ENCODE measurements at places on chromosomes 3 and 15.

DNA sequence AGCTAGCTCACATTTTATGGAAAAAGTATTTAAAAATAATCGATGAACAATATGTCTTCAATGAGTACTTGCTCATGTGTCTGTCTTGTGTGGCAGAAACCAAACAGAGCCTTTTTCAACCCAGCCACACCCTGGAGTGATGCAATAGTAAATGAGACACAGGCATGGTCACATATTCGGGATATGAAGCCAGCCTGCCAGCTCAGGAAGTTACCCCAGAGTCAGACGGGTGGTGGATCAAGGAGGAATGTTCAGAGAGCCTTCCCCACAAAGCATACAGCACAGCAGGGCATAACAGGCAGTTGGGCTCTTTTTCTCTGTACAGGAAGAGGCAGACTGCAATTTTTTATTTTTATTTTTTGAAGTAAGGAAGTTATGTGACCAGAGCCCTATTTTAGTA, 27.3 kb downstream of the LARP6 start:
- DNase-seq, result no peak

DNA sequence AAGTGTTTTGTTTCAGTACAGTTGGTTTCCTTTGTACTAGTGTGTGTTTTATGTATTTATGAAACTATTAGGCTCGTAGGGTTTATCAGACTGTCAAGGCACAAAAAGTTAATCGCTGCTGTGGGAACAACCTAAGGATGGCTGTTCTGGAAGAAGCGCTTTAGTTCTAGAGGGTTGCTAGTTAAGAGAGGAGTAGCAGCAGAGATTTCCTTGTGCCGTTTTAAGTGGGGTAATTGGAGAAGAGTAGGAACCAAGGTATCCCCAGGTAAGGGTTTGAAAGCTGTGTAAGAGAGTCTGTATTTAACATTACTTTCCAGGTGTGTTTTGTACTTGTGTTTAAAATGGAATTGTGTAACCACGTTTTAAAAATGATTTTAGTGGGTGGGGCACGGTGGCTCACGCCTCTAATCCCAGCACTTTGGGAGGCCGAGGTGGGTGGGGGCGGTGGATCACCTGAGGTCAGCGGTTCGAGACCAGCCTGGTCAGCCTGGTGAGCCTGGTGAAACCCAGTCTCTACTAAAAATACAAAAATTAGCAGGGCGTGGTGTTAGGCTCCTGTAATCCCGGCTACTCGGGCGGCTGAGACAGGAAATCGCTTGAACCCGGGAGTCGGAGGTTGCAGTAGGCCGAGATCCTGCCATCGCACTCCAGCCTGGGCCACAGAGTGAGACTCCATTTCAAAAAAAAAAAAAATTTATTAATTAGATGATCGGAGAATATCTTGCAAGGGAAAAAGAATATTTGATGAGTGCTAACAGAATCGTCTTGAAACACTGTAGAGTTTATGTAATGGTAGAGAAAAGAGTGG, 2.6 kb downstream of the MORF4L1 start:
- DNase-seq, result no peak

DNA sequence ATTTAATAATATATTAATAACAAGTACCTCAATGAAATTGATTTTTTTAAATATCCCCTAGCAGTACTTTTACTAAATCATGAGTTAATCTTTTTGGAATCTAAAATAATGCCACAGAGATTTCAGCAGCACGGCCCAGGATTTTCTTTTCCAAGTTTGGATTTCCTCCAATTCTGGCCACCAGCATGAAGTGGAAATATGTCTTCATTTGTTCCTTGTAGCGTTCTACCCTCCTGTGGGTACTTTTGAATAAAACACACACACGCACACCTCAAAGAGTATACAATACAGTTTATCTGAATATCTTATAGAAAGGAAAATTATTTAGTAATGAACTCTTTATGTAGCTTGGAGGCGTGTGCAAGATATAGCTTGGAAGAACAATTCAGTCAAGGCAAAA, 125.1 kb upstream of the STT3B start:
- no peak for DNase-seq

DNA sequence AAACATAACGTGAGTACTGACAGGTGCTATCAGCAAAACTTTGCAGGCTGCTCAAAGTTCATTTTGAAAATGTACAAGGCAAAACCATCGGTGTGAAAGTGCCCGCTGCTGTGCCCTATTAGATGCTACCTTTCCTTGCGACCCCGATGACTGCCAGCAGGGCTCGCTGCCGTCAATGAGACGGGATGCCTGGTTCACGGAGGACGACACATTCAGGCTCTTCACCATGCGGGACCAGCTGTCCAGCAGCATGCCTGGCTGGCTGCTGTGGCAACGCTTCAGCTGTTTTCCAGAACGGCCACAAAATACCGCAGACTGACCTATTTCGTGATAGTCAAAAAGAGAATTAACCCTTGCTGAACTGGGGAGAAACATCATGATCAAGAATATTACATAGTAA, 92.7 kb upstream of the OCA2 start:
- DNase-seq, result peak; percentile 74

DNA sequence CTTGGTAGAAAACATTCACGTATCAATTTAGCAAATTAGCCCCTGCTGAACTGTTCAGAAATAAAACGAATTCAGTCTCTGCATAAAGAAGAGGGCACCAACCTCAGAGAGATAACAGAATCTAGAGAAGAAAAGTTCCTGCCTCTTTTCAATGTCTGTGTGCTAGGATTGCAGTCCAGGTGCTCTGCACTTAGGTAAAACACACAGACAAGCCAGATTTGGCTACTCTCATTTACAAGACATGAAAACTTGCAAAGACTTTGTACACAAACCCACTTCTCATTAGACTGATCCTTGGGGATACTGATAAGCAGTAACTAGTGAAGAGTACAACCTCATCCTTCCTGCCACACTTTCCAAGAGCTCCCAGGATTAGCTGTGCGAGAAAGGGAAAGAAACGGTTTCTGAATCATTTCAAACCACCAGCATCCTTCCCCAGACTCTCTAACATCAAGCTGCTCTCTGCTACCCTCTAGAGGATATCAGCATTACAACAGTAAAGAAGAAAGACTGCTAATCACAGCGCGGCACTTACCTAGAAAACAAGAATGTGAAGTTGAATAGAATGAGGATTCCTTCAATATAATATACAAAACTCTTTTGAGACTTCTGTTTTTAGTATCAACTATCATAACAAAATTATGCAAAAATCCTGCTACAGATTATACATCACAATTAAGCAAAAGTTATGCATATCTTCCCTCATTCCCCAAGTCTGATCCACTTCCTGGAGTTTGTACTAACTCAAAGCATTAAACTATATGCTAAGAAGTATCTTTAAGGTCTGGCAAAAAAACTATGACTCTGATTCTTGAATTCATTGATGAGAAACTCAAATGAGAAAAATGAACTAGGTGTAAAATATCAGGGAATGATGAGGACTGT, 306.4 kb downstream of the MAGI1 start:
- DNase-seq, result no peak

DNA sequence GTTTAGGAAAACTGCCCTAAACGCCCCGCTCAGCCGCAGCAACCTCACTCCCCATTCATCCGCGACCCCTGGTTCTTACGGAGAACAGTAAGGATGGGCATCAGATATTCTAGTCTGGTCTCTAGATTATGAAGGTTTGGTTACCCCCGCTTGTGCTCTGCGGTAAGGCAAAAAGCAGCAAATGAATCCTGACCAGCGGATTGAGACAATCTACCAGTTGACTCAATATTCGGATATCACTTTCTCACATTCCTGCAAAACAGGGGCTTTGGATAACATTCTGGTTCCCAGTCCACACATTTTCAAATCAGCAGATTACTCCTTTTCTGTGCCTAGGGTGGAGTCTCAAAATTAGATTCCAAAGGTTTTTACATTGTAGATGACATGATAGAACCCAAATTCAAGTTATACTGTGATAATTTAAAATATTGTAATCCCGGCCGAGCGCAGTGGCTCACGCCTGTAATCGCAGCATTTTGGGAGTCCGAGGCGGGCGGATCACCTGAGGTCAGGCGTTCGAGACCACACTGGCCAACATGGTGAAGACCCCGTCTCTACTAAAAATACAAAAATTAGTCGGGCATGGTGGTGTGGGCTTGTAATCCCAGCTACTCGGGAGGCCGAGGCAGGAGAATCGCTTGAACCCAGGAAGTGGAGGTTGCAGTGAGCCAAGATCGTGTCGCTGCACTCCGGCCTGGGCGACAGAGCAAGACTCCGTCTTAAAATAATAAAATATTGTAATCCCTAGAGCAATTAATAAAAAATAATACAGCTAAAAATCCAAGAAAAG, 1.1 kb upstream of the CYFIP1 start:
- DNase-seq, result no peak

DNA sequence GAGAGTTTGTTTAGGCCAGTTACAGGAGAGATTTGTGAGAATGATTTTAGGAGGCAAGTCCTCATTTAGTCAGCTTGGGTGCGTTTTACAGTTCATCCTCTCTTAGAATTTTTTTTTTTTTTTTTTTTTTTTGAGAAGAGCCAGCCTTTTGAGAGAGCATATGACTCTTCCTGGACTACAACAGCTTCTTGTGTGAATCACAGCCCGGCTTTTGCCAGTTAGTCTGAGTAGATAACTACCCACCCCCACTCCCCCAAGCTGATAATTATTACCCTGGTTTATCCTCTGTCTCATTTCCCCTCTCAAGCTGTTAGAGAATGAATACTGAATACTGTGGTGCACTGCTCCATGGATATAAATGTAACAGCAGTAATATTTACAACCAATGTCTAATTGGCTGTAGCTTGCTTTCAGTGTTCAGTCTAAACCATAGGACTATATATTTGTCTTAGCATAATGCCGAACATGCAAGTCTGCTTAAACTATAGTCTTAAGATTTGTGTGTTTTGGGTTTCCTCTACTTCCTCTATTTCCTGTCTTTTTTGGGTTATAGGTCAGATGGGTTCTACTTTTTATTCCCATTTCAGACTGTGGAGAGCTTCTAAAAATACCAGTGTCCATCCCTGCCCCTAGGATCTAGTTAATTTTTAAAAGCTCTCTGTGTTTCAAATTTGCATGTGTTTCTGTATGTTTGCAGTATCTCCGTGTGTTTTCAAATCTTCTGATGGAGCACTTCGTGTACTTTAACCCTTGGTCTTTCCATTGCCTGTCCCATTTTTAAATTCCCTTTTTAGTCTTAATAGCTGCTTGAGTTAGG, 8.0 kb downstream of the CHD2 start:
- DNase-seq, result no peak

DNA sequence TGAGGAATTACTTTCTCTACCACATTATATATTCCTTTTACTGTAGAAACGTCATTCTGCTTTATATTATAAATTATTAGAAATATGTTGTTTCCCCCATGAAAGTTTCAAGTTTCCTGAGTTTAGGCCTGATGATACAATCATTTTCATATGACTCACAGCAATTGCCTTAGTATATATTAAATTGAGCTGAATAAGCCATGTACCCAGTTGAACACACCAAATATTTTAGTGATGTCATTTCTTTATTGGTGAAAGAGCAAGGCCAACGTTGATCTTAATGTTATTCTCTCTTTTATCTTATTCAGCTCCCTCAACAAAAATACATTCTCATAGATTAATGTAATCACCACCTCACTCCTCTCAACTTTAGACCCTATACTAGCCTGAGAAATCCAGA, 30.8 kb downstream of the B3GNT5 start:
- DNase-seq, result no peak

DNA sequence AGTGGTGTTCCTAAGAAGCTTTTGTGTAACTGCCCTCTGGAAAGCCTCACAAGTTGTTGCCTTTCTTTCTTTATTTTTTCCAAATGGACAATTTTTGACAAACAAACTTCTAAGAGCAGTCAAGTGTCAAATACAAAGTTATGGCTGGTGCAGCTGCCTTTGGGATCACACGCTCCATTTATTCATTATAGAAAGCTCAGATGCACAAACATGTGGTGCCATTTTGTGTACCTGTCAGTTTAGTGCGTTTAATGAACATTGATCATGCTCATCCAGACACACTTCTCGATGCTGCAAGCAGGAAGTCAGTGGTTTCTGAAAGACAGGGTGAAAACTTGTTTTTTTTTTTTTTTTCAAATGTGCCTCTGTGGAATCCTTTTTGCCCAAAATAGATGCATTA, 324.5 kb downstream of the CNTN4 start:
- no peak for DNase-seq

DNA sequence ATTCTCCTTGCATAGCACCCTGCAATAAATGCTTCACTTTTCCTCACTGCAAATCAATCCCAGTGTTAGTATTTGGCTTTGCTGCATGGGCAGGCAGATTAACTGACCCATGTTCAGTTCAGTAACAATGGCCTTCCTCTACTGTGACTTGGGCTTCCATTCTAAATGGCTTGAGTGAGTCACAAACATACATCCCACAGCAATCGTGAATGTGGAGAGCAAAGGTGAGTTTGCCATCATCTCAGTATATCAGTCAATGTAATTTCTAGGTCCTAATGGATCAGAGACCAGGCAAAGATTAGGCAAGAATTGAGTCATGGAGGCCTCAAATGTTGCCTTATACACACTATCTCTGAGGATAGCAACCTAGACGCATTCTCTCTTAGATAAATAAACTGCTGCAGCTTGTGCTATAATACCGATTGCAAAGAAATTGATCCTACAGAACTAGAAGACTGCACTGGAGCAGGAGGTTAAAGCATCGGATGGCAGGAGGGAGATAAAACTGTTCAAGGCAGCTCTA, 8.3 kb upstream of the ATP8B4 start:
- no peak for DNase-seq

DNA sequence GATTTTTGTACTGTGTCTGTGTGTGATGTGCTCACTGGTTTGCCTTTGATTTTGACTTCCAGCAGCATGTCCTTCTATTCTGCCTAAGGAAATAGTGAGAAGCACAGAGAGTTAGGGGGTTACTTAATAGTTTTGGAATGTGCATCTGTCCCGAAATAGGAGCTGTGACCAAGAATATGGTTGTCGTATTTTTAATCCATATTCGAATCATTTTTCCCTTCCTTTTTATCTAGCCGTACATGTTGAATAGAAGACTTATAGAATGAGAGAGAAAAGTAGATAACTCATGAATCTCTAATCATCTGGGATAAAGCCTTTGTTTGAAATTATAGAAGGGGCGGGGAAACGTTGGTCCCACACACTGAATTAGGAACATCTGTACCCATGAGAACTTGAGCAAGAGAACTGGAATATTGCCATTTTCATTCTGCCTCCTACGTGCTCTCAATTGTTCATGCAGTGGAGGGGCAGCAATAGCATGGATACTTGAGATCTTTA, 23.6 kb downstream of the CRTC3 start:
- no peak for DNase-seq

DNA sequence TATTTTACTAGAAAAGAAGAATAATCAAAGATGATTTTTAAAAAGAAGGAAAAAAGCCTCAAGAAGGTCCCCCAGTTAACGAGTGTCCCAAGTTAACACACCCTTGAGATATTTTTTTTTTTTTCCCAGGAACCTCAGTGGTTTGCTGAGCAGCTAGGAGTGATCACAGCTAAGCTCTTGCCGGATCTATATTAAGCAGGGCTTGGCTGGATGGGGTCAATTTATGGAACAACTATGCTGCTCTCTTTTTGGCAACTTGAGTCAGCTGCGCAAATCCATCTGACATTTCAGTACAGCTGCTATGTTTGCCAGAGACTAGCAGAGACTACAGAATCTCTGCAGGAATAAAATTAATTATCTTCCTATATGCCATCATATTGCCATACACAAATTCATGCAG, at the start of gene LMOD3:
LMOD3 (minus strand) TSS at position 193 of the 400 bp plus-strand sequence. CDS start 209 bp downstream, outside the sequence.
- DNase-seq, result no peak
